ENCODE measurements at places on chromosomes 2 and 18. TPM values are rescaled to one million over a fixed set of nuclear protein-coding genes. Genes with fewer than 3 reads are reported as not detected.

- DNase-seq = no peak
Observed at GRCh38 chr18:28766721-28767120, 589.8 kb upstream of the CDH2 start.

DNA sequence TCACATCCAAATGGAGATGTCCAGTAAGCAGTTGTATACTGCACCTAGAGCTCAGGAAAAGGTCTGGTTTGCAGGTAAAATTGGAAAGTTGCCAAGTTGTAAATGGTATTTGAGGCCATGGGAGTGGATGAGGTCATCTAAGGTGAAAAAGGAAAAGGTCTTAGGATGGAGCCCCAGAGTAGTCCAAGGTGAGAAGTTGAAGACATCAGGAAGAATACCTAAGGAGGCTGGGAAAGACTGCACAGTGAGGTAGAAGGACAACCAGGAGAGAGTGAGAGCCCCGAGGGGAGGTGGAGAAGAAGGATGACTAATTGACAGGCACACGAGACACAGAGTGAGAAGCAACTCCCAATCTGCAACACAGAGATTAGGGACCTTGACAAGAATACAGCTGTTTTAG is 10.7 kb downstream of the DPP4 start:
- no peak for DNase-seq

GRCh38 chr2:44528595-44528994 is 166.8 kb downstream of the CAMKMT start:
- DNase-seq = peak; percentile 84

- no peak for DNase-seq
Observed at GRCh38 chr2:136057023-136057801, 60.7 kb downstream of the CXCR4 start.

- DNase-seq = no peak
Observed at GRCh38 chr2:231634412-231634811, 41.7 kb downstream of the TEX44 start.

GRCh38 chr18:67924656-67925055 is 408.1 kb upstream of the DSEL start:
- DNase-seq = no peak

The COBLL1 gene
- 25.3 TPM for total RNA-seq

GRCh38 chr2:96336104-96336775 is 674 bp downstream of the NCAPH start:
- no peak for DNase-seq

The PROKR1 gene
- not detected for total RNA-seq

DNA sequence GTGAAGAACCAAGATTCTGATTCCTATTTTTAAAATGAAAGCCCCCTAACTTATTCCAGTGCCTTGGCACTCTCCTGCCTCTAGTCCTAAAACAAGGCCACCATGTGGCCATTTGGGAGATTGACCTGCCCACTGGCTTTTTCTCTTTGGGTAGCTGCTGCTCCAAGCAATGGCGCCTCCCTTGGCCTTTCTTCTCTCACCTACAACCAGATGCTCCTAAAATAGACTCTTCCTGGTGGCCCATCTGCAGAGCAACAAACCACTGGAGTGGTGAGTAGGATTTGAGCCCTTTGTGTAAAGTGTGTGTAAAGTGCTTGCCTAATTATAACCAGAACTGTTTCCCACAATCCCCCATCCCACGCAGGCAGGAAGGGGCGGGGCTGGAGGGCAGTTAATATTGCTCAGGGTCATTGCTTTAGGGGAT is 114.2 kb downstream of the FHOD3 start:
- DNase-seq = peak; percentile 16

- DNase-seq = no peak
Observed at GRCh38 chr2:54047091-54047490, 68.3 kb upstream of the ACYP2 start.

DNA sequence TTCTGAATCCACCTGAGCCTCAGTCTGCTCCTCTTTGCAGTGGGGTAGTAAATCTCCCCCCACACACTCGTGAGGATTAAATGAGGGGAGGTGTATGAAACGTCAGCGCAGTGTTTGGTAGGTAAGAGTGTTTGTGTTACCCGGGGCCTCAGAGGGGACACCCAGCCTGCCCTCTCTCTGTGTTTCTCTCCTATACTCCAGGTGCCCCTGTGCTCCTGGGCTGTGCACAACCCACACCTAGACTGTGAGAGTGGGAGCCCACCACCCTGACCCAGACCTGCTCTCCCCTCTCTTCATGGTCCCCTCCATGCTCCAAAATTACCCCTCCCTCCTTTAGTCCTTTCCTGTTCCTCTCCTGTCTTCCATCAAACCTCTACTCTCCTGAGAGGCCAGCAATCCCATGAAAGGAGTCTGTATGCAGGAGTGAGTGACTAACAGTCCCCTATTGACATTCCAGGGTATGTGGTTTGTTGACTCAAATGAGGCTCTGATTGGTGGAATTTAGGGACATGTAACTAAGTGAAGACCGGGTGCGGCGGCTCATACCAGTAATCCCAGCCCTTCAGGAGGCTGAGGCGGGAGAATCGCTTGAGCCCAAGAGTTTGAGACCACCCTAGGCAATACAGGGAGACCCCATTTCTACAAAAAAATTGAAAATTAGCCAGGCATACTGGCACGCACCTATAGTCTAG is 10.4 kb downstream of the CIB4 start:
- peak; percentile 5 for DNase-seq

GRCh38 chr2:177141866-177142265 is 70.7 kb upstream of the HNRNPA3 start:
- DNase-seq = no peak

The IL1RL2 gene
- 1.7 TPM for total RNA-seq

The OSBPL1A gene
- total RNA-seq = 80.4 TPM

GRCh38 chr2:105640246-105640645 is 104.5 kb upstream of the NCK2 start:
- no peak for DNase-seq

DNA sequence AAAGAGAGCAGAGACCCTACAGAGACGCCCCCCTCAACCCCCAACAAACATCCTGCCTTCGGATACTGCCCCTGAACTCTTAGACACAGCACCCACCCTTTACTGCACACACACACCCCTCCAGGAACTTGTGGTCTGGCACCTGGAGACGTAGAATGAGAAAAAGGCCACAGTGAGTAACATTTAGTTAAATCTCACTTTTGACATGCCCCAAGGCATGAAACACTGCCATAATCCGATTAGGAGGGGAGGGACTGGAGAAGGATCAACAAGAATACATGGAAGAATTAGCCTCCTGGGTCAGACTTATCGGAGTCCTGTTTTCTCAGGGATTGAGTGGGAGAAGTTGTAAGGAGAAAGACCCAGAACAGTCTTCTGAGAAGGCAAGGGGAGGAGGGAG is 4.1 kb downstream of the CDK5R2 start:
- peak; percentile 8 for DNase-seq

DNA sequence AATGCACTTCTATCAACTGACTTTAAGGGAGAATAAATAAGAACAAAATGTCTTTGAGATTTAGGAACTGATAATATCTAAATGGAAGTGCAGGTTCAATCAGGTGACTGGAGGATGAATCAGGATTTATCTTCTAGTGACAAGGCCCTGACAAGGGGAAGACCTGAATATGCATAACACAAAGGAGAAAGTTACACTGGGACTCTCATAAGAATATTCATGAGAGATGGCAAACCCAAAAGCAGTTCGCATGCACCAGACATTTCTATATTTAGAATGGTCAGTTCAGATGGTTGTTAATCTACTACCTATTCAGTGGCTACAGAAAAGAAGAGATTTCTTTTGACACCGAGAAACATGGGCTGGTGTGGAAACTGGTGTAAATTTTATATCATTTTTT is 1771.3 kb upstream of the LRRTM1 start:
- no peak for DNase-seq

The SGO2 gene
- total RNA-seq = 23.3 TPM

DNA sequence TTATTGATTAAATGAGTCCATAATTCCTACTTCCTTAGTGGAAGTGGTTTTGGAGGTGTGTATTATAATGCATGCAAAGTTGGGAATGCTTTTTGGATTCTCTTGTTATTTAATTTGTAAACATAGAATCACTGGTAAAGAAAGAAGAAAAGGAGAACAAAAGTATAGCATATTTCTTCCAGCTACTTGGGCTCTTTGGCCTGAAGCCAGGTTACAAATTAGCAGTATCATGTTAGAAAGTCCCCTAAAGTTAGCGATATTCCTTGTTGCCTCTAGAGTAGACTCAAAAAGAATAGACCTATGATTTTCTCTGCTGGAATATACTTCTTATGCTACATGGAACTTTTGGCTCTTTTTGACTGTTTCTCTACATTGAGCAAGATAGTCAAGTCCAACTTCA is 60.6 kb upstream of the CD28 start:
- no peak for DNase-seq

The DDX18 gene
- 48.3 TPM for total RNA-seq

The XIRP2 gene
- total RNA-seq = 0.09 TPM

The KCNS3 gene
- not detected for total RNA-seq

DNA sequence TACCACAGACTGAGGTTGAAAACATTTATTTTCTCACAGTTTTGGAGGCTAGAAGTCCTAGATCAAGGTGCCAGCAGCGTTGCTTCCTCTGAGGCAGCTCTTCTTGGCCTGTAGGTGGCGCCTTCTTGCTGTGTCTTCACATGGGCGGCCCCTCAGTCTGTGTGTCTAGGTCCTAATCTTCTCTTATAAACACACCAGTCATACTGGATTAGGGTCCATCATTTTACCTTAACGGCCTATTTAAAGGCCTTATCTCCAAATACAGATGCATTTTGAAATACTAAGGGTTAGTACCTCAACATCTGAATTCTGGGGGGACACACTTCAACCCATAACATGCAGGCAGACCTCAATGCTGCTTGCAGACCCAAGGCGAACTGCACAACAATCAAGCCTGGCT is 4.4 kb upstream of the RMC1 start:
- DNase-seq = peak; percentile 74

DNA sequence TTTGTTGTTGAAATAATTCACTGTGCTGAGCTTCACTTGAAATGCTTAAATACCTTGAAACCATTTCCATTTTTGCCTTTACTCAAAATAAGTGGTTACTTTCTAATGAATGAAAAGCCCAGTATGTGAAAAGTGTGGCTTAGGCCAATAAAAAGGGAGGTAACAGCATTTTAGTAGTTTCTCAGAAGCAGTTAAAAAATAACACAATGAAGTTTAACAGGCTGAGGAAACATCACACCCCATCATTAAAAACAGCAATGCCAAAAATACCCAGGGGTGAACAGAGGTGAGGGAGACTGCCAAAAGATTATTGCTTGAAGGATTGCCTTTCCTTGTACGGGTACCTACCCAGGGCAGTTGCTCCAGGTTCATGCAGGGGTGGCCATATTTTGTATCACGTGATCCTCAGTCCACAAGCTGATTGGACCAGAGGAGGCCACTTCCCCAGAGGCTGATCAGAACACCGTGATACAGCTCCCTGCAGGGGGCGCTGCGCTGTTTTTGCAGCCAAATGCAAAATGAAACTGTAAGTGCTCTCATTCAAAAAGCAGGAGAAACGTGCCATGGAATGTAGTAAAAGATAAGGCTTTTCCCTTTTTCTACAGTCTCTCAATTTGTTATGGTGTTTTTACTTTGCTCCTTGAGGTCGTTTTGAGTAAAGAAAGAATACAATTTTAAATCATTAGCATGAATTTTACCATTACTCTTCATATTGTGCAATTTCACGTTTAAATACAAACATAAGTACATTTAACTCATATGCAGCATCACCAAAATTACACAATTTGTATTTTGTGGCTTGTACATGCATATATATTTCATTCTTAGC is 70.2 kb upstream of the SH3BP4 start:
- peak; percentile 99 for DNase-seq

DNA sequence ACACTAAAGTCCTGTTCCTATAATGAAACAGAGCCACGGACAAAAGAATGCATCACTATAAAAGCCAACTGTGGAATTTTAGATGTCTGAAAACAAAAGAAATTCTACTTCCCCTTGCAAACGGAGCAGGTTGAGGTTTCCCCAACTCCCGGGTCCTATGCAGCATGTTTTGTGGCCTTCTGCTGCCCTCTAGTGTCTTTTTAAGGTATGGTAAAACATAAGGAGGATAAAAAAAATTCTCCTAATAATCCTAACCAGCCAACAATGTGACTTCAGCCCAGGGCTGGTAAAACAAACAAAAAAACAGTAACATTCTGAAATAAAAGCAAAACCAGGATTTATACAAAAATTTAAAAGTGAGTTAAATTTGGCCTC is 539.5 kb downstream of the NRXN1 start:
- DNase-seq = peak; percentile 65

DNA sequence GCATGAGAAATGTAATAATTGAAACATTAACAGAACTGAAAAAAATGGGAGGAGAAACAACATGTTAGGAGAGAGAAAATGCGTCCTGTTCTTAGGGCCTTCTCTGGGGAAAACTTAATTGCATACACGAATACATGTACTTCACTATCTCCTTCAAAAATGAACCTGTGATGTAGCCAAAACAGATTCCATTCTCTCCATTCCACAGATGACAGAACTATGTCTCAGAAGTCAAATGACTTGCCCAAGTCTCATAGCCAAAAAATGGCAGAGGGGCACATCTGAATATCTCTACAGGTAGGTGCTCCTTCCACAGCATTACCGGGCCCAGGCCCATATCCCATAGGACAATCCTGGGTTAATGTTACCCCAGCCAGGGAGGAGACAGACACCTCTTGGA is 3.9 kb upstream of the DCTN1 start:
- DNase-seq = peak; percentile 72

DNA sequence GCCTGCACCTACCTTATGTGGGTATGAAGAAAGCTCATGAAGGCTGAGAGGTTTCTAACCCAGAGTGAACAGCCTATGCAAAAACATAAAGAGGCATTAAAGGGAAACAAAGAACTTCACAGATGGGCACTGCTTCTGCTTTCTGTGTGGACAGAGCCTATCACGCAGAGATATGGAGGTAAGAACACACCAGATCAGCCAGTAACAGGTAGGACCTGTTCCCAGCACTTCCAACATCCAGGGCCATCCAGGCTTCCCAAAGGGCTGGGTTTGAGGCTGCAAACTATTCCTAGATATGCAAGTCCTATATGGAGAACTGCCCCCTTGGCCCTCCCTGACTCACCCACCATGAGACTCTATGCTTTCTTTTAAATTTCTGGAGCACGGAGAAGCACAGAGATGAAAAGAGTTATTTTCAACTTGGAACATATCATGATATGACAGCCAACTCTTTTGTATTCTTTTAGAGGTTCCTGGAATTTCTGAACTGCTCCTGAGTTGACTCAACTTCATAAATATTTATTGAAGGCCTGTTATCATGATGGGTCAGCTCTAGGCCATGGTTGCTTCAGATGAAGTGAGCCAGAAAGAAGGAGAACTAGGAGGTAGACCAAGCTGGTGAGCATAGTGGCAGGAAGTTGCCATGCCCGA is 77.4 kb upstream of the PPP1CB start:
- peak; percentile 78 for DNase-seq

The SAG gene
- total RNA-seq = not detected

GRCh38 chr2:204691911-204692510 is 146.7 kb downstream of the PARD3B start:
- peak; percentile 92 for DNase-seq

- no peak for DNase-seq
Observed at GRCh38 chr2:134140251-134140661, 113.6 kb upstream of the MGAT5 start.

The AGXT gene
- total RNA-seq = not detected

DNA sequence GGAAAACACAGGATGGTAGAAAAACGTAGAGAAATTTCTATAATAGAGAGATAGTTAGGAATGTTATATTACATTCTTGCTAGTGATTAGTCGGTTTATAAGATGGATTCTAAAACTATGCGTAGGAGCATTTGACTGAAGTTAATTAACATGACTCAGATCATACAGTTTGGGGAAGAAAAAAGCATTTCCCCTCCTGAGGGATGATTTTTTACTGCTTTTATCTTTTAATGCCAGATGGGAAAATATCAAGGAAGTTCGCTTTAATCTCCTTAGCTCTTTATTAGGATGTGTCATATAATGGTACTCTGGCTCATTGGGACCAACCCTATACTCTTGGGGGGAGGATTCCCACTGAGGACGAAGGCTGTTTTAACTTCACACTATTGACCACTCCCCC is 502.1 kb downstream of the TGIF1 start:
- no peak for DNase-seq

The KCNIP3 gene
- 2.9 TPM for total RNA-seq

Measured in fibroblast of the aortic adventitia (primary cell).